ENCODE measurements at places on chromosomes 2 and 18.

GRCh38 chr2:57475391-57475790 lies 571.2 kb upstream of the VRK2 start:
- no peak for DNase-seq

DNA sequence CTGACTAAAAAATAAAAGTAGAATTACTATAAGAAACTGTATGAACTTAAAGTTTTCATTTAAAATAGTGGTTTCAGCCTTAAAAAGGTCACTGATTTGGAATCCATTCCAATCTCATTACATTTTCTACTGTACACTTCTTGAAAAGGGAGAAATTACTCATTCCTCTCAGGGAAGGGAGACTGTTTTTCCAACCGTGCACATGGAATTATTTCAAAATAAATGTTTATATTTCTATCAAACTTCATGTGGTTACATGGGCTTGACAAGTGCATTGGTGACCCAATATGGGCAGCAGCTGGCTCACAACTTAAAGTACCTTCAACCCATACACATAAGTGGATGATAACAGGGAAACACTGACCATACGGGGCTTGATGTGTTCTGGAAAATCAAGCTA lies 324.5 kb upstream of the THUMPD2 start:
- DNase-seq = no peak

- no peak for DNase-seq
Observed at GRCh38 chr2:39523308-39524044, 86.4 kb upstream of the MAP4K3 start.

- DNase-seq = no peak
Observed at GRCh38 chr2:43764086-43764705, 9.6 kb upstream of the DYNC2LI1 start.

DNA sequence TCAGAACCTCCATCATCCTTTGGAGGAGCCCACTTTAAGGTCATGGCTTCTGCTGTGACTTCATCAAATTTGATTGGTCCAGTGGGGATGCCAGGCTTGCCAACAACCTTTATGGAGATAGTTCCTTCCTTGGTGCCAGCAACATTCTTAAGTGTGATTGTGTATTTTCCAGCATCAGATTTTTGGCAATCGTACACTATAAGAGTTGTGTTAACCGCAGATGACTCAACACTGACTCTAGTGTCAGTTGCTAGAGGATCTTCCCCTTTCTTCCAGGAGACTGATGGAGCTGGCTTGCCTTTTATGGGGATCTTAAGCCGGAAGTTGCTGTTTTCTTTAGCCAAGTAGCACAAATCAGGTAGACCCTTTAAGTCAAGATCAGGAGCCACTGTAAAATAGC lies 98.7 kb downstream of the PLEKHA3 start:
- DNase-seq = no peak

DNA sequence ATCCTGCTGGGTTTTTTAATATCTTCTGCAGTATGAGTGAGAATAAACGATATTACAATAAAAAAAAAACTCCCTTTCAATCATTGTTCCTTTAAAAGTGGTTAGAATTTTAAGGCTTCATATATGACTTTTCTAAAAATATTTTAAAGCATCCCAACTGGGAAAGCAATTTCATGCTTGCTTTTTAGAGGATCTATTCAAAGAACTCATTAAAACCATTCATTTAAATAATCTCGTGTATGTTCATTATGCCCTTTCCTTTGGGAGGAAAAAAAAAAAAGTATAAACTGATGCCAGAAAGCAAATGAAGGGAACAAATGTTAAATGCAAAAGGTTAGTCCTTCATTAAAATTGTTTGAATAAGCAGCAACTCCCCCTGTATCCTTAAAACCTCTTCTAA lies 81.2 kb downstream of the XIRP2 start:
- no peak for DNase-seq

GRCh38 chr2:43075054-43075593 lies 151.3 kb downstream of the ZFP36L2 start:
- DNase-seq = peak; percentile 64

DNA sequence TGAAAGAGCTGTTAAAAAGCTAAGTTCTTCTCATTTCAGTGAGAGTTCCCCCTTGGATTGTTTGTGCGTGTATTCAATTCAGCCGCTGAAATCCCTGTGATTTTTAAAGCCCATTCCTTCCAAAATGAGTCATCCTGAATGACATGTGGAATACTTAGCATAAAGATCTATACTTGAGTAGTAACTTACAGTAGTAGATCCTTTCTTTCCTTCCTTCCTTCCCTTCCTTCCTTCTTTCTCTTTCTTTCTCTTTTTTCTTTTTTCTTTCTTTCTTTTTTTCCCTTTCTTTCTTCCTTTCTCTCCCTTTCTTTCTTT lies 18.2 kb upstream of the SOX11 start:
- DNase-seq = no peak

DNA sequence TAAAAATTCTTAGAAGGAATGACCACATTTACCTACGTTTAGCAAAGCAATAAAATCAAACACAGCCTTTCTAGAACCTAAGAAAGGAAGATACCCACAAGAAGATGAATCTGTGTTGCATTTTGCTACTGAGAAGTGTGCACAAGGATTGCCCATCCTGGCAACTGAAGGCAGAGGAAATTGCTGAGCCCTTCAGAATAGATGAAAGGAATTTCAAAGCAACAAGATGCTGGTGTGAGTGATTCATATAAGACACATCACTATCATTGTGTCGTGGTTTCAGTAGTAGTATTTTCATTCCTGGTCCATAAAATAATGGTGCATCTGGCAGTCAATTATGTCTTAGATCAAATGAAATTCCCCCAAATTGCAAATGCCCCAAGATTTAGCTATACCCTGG lies 48.4 kb upstream of the ANKRD44 start:
- no peak for DNase-seq

GRCh38 chr18:35185771-35186170 lies 55.1 kb upstream of the ZNF397 start:
- no peak for DNase-seq

DNA sequence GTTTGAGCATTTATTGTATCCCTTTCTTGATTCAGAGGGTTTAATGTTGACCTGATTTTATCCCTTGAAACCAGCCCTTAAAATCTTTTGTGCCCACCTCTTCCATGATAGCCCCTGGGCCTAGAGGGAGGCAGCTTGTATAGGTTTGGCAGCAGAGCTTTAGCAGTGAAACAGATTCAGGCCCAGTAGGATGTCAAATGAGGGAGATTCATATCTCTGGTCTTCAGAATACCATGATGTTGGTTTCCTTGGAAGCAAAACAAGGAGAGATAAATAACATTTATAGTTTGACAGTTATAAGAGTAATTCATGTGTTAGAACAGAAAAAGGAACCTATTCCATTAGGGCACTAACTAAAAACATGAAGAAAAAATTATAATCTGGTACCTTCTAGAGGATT lies 649.2 kb downstream of the METTL4 start:
- DNase-seq = no peak

DNA sequence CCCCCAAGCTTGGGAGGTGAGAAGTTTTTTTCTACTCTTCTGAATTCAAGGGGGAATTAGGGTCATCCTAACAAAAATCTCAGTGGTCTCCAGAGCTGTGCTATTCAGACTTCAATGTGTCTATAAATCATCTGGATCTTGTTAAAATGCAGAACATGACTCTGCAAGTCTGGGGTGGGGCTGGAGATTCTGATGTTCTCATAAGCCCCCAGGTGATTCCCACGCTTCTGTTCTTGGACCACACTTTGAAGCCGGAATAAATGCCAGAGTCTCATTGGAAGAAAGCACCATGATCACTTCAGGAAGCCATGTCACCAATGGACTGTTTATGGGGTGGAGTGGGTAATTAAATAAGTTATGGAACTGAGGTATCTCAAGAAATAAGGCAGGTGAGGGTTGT lies 22.2 kb upstream of the SLC16A14 start:
- DNase-seq = no peak

DNA sequence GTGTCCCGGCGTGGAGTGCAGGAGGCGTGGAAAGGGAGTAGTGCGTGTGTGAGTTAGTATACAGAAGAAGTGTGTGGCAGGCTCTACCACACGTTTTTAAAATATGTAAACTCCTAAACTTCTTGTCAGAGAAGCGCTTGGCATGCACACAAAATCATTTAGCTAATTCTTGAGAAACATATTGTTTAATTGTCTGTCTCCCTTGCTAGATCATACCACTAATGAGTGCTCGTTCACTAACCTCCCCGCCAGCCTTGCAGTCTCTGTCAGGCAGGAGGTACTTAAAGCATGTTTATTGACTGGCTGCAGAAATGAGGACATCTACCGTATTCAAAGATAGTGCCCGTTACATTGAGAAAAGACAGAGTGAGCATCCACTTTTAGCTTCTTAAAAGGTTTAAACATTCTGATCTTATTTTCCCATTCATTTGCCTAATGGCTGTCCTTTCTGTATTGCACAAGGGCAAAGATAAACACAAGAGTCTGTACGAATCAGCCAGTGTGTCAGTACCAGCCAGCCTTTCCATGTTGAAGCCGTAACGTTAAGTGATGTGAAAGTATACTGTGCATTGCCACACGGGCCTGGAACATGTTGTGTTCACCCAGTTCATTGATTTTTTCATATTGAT lies 41.4 kb downstream of the TRAPPC12 start:
- no peak for DNase-seq

DNA sequence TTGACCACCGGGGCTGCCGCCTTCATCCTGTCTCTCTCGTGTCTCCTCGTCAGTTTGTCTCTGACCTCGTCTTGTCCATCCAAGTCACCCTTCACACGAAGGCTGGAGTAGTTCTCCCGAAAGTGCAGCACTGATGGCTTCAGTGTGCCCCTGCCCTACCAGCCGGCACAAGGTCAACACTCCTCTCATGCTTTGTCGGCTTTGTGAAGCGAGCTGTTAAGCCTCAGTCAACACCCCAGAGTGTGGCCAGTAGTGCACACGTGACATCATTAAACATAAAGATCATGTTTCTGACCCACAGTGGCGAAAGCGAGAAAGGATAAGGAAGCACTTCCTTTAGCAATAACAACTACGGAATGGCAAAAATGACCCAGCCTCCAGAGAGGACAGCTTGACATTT lies 23.2 kb downstream of the ACKR3 start:
- DNase-seq = peak; percentile 69

GRCh38 chr2:127624320-127624755 lies 21.6 kb upstream of the GPR17 start:
- DNase-seq = no peak

GRCh38 chr18:42976869-42977590 lies 138.5 kb downstream of the RIT2 start:
- no peak for DNase-seq

- DNase-seq = peak; percentile 88
Observed at GRCh38 chr2:9554921-9555296, 721 bp downstream of the ADAM17 start.

DNA sequence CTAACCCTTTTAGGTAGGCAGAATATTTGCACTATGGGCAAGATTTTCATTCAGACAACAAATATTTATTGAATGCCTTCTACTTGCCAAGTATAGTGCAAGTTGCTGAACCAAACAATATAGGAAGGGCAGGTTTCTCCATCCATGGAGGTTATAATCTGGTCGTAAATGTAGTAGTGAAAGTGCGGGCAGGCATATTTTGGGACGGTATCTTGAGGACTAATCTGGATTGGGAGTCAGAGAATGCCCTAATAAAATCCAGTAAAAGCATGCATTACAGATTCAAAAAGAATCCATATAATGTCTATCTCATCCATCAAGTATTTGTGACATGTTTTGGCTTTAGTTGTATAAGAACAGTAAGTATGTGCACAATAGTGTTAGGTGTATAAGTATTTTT lies 1.7 kb upstream of the NDUFV2 start:
- DNase-seq = no peak

- DNase-seq = no peak
Observed at GRCh38 chr18:42429196-42429595, 474.2 kb downstream of the PIK3C3 start.

- DNase-seq = no peak
Observed at GRCh38 chr2:83661711-83662110, 797.4 kb downstream of the SUCLG1 start.

DNA sequence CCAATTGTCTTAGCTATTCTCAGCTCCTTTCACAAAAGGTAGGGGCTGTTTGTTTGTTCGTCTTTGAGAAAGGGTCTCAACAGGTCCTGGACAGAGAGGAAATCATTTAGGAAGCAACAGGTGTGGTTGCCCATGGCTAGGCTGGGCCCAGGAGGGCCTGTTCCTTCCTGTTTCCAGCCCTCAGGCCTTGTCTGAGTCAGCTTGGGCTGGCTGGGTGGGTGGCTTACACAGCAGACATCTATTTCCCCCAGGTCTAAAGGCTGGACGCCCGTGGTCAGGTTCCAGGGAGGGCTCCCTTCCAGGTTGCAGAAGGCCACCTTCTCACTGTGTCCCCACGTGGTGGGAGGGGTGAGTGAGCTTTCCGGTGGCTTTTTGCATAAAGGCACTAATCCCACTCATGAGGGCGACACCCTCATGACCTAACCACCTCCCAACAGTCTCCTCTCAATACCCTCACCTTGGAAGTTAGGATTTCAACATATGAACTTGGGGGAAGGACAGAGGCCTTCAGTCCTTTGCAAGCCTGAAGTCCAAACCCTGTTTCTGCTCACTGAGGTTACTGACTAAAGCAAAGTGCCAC lies 45.5 kb downstream of the ARHGEF4 start:
- DNase-seq = no peak

DNA sequence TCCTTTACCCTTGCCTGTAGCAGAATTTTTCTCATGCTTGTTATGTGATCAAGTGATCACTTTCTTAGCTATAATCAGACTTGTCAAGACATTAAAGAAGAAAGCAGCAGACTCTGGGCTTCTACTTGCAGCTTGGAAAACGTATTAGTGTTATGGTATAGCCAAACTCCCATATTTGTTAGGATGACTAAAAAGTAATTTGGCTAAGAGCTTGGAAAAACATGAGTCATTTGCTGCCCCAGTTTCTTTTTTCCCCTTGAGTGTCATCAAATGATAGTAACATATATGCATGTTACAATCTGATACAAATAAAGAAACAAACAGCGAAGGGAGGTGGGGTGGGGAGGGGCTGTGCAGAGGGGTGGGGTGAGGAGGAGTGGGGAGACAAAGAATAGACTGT lies 155.5 kb downstream of the IKZF2 start:
- DNase-seq = no peak
